Mesothelial cell of epicardium (in vitro differentiated cells): ENCODE measurements at places on chromosomes 3 and 15. TPM values are rescaled to one million over a fixed set of nuclear protein-coding genes. Genes with fewer than 3 reads are reported as not detected.

- no peak for DNase-seq
Measured at GRCh38 chr3:47578119-47578632, 489 bp downstream of the CSPG5 start.

GRCh38 chr3:87298111-87298718, 21.8 kb upstream of the POU1F1 start:
- DNase-seq = no peak

GOLGA6L4 gene
- total RNA-seq = 10.9 to 13.7 TPM (median 12.2 TPM) in 3 replicates

DNA sequence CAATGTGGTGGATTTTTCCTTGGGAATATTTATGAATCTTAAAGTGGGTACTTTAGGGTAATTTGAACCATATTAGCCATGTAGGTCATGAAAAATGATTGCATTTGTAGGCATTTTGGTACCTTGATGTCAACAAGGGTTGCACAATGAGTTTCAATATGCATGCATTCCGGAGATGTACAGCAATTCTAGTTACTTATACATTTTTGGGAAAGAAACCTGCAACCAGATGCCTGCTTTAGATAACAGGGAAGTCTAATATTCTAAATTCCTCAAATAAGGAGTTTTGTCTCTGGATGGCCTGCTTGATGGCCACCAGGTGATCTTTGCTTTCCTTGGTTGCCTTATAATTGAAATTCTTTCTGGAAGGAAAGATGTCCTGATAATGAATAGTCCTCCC, 240.5 kb upstream of the SETMAR start:
- DNase-seq = no peak

DNA sequence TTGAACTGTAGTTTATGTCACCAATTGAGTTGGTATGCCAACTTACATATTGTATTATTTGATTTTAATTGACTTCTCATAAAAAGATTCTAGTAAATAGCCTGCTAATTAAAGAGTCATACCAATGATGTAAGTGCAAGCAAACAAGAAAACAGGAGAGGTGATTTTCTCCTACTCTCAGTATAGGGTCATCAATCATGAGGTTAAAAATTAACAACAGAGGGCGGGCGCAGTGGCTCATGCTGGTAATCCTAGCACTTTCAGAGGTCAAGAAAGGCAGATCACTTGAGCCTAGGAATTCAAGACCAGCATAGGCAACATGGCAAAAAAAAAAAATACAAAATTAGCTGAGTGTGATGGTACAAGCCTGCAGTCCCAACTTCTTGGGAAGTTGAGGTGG, 108.7 kb downstream of the MYO9A start:
- DNase-seq = no peak

- DNase-seq = peak; percentile 63
Measured at GRCh38 chr15:70269991-70270751, 172.5 kb upstream of the TLE3 start.

GRCh38 chr3:9779075-9779593, 9.4 kb upstream of the CAMK1 start:
- DNase-seq = no peak

- no peak for DNase-seq
Measured at GRCh38 chr3:71421475-71421819, 162.1 kb downstream of the FOXP1 start.

- no peak for DNase-seq
Measured at GRCh38 chr3:33067484-33067883, 29.5 kb downstream of the GLB1 start.

DNA sequence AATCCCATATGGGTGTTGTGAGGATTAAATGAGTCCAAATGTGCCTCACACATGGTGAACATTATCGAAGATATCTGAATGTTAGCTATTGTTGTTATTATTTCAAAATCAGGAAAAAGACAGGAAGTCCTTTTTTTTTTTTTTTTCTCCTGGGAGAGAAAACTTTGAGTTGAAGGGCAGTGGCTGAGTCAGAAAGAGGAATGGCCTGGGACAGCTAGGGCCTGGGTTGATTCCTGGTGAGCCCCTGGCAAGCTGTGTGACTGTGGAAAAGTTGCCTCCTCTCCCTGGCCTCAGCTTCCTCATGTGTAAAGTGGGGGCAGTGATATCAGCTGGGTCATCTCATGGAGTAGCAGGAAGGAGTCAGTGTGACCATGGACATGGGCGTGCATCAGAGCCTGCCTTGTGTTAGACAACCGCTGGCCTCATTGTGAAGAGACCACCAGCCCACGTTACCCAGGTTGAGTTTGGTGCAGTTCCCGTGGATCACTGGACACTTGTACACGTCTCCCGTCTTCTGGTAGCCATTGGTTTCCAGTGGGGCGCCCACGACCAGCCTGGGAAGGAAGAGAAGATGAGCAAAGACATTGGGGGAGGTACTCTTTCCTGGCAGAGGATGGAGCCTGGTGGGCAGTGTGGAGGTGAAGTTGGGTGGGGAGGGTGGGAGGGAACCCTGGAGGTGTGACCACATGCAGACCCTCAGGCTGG, 63.1 kb downstream of the ITGA11 start:
- no peak for DNase-seq

GSK3B gene
- 65.4 to 72.8 TPM (median 72.4 TPM) in 3 replicates for total RNA-seq

DNA sequence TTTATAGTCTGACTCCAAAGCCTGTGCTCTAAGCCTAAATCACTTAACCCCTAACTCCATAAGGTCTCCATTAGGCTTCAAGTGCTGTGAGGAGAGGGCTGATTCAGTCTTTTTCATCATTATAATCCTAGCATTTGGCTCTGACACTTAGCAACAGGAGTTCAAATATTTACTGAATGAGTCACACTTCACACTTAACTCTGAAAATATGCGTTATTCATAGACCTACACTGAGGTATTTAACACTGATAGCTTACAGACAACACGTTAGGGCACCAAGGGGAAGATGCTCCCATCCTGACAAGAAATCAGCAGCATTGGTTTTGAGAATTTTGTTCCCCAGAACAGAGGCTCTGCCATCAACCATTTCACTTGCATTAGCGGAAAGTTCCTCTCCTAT, 53.5 kb downstream of the MSL2 start:
- no peak for DNase-seq

LMCD1 gene
- total RNA-seq = 20.8 to 24.2 TPM (median 22.4 TPM) in 3 replicates

ATP2C1 gene
- 88.8 to 98.4 TPM (median 92.0 TPM) in 3 replicates for total RNA-seq

RHCG gene
- 0.16 to 0.58 TPM in 2 of 3 replicates, not detected in the other for total RNA-seq
